ENCODE measurements at places on chromosomes 16 and 17.

GRCh38 chr16:81807767-81808358, 28.8 kb downstream of the PLCG2 start:
- no peak for DNase-seq

GRCh38 chr17:59131131-59131530, 23.9 kb downstream of the SKA2 start:
- no peak for DNase-seq

- no peak for DNase-seq
These were observed 203.9 kb downstream of the ZNF423 start for GRCh38 chr16:49651996-49652395.

DNA sequence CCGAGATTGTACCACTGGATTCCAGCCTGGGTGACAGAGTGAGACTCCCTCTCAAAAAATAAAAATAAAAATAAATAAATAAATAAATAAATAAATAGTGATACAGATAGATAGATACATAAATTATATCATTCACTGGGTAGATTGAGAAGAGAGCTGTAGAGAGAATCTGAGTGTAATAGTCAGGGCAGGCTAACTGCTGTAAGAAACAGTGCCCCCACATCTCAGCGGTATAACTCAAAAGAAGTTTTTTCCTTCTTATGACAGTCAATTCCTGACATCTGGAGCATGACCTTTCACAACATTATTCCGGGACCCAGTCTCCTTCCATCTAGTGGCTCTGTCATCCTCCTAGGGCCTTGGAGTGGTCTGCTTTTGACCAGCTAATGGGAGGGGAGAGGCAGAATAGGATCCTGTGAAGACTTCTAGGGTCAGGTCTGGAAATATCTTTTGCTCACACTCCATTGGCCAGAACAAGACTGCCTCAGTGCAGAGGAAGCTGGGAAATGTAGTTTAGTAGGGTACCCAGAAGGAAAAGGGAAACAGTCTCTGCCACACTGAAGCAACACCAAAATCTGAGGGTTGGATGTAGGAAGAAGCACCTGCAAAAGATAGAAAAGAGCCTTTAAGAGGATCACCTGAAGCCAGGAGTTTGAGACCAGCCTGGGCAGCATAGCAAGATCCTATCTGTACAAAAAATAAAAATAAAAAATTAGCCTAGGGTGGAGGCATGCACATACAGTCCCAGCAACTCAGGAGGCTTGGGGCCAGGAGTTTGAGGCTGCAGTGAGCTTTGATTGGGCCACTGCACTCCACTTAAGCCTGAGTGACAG, 3.0 kb upstream of the QPRT start:
- DNase-seq, result no peak

GRCh38 chr17:46885415-46886309, 34.3 kb downstream of the WNT9B start:
- no peak for DNase-seq

- no peak for DNase-seq
These were observed 11.1 kb downstream of the PRCD start for GRCh38 chr17:76550712-76551615.

DNA sequence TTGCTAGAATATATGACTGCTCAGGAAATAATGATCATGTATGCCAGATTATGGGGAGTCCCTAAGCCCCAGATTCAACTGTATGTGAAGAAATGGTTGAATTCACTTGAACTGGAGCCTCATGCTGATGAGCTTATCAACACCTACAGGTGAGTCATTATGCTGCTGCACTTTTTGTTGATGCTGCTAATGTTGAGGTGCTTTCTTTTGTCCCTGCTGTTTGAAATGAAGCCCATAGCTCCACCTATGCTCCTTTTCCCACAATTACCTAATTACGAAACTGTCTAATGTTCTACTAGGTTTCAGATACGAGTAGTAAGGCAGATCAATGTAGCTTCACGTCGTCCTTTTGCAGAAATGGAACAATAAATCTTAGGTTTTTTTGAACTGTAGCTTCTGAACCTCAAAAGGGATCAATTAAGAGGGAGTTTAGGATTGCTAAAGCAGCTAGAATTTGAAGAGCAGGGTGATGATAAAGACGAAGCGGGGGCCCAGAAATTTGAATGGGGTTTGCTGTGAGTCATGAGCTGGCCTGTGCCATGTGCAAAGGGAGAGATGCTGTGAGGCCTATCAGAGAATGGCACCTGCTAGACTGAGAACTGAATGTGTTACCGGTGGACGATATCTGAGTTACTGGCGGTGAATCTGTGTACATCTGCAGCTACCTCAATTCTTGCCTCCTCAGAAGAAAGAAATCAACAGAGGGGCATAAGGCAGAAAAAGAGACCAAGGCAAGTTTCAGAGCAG, 6.1 kb upstream of the UQCRC2 start:
- DNase-seq, result no peak

- no peak for DNase-seq
These were observed 165.7 kb upstream of the CDH8 start for GRCh38 chr16:62201911-62202310.

DNA sequence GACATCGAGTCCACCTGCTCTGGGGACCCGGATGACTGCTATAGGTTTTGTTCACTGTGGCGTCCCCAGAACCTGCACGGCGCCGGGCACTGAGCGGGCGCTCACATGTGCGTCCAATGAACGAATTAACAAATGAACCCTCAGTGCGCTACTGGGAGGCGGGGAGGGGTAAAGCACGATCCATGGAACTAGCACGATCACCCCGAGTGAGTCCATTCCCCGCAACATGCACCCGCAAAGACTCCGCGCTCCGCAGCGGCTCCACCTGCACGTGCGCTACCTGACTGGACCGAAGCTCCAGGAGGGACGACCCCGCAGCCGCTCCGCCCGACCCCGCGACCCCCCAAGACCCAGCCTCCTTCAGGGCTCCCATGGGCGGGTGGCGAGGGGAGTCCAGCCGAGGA, 491 bp downstream of the TRAP1 start:
- no peak for DNase-seq

- DNase-seq, result no peak
These were observed 10.1 kb downstream of the TEKT5 start for GRCh38 chr16:10684511-10685151.

GRCh38 chr17:2138761-2139160, 83.9 kb downstream of the HIC1 start:
- peak; percentile 46 for DNase-seq

- peak; percentile 88 for DNase-seq
These were observed 2.4 kb upstream of the FOXL1 start for GRCh38 chr16:86575754-86576557.

- no peak for DNase-seq
These were observed 33.7 kb downstream of the SRCIN1 start for GRCh38 chr17:38571833-38572668.

DNA sequence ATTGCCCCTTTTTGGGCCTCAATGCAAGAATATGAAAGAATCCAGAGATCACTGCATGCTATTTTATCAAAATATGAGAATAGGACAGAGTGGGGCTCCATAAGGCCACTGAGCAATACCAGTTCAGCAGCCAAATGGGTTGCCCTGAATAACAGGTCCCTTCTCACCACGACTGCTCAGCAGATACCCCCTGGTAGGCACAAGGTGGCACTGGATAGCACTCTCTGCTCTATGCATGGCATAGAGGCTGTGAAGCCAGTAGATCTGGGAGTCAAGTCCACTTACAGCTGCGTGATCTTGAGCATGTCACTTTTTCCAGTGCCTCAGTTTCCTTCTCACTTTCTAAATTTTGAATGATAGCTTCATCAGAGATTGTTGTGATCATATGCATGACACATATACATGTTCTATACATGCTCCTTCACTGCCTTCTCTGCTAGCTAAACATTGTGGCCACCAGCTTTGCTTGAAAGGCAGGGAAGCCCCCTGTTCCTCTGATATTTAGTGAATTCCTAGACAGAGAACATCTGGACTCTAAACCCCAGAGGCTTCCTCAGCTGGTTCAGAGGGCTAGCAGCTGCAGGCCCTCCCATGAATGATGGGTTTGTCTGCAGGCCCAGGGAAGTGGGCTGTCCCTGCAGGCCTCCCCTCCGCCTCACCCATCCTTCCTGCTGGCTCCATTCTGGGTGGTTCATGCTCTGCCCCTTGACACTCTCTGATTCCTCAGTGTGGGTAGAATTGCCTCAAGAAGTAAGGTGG, 84.9 kb upstream of the ASIC2 start:
- DNase-seq, result no peak
